Activated naive CD4-positive, alpha-beta T cell treated with anti-CD3 and anti-CD28 coated beads for 36 hours (primary cell): ENCODE measurements at places on chromosomes 3 and 15. TPM values are rescaled to one million over a fixed set of nuclear protein-coding genes. Genes with fewer than 3 reads are reported as not detected.

Gene GOLGA6D
- total RNA-seq = not detected

Gene HRG
- not detected for total RNA-seq

- DNase-seq = no peak
Observed at GRCh38 chr3:164657631-164658030, 420.7 kb downstream of the SI start.

GRCh38 chr3:152650177-152650576 lies 184.8 kb upstream of the P2RY1 start:
- no peak for DNase-seq

- no peak for DNase-seq
Observed at GRCh38 chr3:27642796-27643195, 79.3 kb downstream of the EOMES start.

GRCh38 chr3:60065227-60065868 lies 1015.5 kb upstream of the CFAP20DC start:
- peak; percentile 21 for DNase-seq

GRCh38 chr3:190055773-190056172 lies 64.9 kb downstream of the P3H2 start:
- no peak for DNase-seq

- DNase-seq = no peak
Observed at GRCh38 chr15:61521953-61522352, 292.9 kb upstream of the RORA start.

GRCh38 chr15:90596943-90597342 lies 67.2 kb downstream of the CRTC3 start:
- DNase-seq = no peak
